ENCODE measurements at places on chromosomes 13 and 19.

GRCh38 chr19:54279406-54279962 is 1.4 kb downstream of the LILRB2 start:
- DNase-seq: no peak

DNA sequence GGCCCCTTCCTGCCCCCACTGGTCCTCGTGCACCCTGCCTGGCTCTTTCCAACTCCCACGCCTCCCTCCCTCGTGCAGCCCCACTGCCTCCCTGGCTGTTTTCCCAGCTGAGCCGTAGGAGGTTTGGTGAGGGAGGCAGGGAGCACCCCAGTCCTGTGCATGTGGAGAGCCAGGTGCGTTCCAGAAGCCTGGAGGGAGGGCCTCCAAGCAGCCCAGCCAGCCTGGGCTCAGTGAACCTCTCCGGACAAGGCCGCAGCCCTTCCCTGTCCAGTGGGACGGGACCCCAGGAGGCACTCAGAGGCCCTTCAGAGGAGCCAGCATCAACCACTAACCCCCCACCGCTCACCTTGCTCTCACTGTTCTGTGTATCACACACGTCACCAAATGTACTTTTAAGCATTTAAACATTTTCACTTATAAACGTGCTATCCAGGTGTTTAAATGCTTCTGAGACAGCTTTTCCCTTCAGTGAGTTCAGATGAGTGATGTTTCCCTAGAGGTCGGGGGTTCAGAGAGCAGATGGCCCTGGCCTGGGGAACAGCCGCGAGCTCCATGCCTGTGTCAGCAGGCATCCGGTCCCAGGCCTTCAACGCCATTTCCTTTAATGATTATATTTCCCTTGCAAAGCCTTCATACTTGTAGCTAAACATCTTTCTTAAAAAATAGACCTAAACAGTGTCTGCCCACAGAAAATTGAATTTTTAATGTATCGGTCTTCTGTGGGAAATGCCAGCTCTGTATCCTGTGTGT is 122.6 kb downstream of the ATP11A start:
- DNase-seq: no peak

GRCh38 chr19:38252941-38253691 is 3.1 kb downstream of the PPP1R14A start:
- no peak for DNase-seq

DNA sequence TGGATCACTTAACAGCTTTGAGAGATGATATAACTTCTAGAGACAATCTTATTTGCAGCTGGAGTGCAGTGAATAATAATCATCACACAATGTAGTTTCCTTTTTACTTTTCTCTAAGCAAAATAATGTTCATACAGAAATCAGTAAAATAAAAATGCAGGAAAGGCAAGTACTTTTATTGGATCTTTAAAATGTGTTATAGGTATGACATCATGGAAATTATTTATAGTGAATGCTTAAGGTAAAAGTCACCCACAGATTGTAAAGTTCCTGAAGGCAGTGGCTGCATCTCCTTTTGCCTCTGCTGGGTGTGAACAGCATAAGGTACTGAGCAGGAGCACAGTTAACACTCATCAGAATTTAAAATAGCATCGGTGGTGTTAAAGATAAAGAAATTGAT is 17.3 kb upstream of the IL17D start:
- DNase-seq: no peak

DNA sequence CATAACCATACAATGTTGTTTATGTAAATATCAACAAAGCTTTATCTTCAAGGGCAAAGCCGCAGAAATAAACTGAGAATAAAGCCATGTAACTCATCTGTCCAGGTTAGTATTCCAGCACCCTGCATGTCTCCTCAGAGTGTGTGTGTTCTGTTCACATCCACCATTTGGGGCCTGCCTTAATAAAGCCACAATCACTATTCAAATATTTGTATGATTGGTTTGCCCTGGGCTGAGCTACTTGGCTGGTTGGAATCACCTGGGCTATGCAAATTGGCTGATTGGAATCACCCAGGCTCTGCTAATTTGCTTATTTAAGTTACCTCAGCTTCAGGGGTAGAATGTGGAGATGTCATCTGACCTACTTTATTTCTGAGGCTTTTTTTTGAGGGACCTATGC is 42.4 kb upstream of the ZNF737 start:
- no peak for DNase-seq

- no peak for DNase-seq
These were observed 133.5 kb downstream of the DNAJC15 start for GRCh38 chr13:43156916-43157315.

- DNase-seq: no peak
These were observed 22.3 kb downstream of the TEX29 start for GRCh38 chr13:111342721-111343120.

GRCh38 chr19:11191273-11191755 is 6.0 kb downstream of the KANK2 start:
- DNase-seq: no peak

DNA sequence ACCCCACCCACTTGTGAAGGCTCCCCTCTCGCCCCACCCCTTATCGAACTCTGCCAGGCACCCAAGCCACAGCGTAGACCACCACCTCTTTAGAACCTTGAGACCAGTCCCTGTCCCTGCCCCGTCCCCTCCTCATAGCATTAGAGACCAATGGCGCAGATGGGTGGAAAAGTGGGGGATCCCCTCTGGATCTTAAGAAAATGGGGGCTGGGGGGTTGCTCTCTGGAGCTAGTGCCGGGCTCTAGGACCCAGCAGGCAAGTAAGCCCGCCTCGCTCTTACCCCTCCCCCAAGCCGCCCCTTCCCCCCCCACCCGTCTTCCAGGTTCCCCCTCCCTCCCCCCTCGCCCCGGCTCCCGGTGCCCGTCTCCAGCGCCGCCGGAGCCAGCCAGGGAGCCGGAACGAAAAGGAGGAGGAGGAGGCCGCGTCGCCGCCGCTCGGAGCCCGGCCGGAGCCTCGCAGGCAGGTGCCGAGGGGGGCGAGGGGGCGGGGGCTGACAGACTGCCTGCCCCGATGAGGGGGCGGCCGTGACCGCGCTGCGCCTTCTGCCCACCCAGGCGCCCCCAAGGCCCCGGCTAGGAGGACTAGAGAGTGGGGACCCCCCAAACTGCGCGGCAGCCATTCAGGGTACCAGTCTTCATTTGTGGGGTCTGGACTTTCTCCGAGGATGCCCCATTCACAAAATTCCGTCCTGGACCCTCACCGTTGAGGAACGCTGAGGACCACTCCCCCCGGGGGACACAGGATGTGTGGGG is at the start of gene SPRED3:
Gene SPRED3 (plus strand): TSS at position 349 of the 752 bp plus-strand sequence. CDS start 1,606 bp downstream, outside the sequence.
- DNase-seq: no peak

DNA sequence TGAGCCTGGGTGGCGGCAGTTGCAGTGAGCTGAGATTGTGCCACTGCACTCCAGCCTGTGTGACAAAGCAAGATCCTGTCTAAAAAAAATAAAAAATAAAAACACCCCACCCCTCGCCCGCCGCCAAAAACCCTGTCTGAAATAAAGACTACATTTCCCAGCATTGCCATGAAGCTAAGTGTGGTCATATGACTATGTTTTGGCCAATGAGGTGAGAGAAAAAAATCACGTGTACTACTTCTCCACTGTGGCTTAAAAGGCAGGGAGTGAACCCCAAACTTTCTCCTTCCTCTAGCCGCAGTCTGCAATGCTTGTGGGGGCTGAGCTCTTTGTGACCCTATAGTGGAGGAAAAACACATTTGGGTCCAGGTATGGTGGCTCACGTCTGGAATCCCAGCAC is 54.9 kb downstream of the COLGALT1 start:
- DNase-seq: no peak

DNA sequence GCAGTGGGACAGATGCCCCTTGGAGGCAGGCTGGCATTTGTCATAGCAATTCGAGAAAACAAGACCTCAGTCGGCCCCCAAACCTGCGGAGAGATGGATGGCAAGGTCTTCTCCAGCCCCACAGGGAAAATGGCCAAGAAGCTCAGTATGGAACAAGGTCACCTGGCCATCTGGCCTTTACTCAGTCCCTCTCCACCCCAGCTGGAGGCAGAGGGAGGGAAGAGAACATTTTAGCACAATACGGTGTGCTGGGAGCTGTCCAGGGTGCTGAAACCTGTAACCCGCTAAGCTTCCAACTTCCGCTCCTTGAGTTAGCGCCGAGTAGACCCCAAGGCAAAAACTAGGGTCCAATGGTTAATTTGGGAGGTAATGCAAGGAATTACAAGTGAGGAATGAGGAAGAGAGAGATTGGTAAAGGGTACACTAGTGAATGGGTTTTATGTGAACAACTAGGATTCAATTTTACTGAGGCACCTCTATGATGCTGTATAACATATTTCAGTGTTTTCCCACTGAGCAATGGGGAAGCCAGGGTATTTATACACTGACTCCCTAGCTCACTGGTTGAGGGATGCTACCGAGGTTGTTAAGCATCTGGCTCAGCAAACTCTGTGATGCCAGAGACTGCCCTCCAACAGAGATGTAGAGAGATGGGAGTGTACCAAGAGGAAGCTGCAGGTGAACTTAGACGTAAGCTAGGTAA is 64.3 kb downstream of the CACNA1A start:
- DNase-seq: no peak

GRCh38 chr19:55546822-55547614 is 1.7 kb upstream of the SBK3 start:
- no peak for DNase-seq

- no peak for DNase-seq
These were observed 102.1 kb upstream of the C1QTNF9B start for GRCh38 chr13:23999424-23999823.

DNA sequence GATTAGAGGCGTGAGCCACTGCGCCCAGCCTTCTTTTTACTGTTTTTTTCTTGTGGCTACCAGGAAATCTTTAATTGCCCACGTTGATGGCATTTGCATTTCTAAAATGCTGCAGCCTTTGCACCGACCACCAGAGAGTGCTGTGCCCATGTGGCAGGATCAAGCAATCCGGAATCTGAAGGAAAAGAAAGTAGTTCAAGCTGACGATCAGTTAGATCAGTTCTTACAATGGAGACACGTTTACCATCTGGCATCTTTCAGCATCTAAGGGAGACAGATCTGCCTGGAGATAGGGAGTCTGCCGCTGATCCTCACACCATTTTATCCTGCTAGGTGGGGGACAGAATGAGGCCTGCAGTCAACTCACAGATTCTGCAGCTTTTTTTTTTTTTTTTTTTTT is 19.9 kb downstream of the TINCR start:
- DNase-seq: no peak

DNA sequence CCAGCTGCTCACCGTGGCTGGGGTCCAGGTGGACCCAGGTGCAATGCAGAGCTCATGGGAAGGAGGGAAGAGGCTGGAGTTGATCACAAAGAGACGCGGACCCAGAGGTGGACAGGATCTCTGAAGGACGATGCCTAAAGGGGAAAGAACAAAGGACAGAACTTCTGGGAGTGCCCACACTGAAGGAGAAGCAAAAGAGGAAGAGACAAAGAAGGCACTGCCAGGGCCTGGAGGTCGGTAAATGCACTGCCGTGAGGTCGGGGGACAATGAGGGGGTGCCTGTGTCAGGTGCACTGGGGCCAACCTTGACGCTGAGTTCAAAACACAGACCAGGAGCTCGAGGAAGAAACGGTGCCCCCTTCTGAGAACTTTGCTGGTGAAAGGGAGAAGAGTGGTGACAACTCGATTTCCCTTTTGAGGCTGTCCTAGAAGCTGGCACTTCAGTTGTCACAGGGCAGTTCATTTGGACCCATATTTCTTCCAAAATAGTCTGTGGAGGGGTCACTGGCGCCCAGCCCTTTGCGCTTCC is 55.6 kb downstream of the GJA3 start:
- no peak for DNase-seq

GRCh38 chr13:78228940-78229339 is 310.3 kb upstream of the EDNRB start:
- DNase-seq: no peak

GRCh38 chr13:85312071-85312470 is 487.1 kb downstream of the SLITRK6 start:
- no peak for DNase-seq

GRCh38 chr19:10747271-10747670 is 29.4 kb downstream of the DNM2 start:
- no peak for DNase-seq

DNA sequence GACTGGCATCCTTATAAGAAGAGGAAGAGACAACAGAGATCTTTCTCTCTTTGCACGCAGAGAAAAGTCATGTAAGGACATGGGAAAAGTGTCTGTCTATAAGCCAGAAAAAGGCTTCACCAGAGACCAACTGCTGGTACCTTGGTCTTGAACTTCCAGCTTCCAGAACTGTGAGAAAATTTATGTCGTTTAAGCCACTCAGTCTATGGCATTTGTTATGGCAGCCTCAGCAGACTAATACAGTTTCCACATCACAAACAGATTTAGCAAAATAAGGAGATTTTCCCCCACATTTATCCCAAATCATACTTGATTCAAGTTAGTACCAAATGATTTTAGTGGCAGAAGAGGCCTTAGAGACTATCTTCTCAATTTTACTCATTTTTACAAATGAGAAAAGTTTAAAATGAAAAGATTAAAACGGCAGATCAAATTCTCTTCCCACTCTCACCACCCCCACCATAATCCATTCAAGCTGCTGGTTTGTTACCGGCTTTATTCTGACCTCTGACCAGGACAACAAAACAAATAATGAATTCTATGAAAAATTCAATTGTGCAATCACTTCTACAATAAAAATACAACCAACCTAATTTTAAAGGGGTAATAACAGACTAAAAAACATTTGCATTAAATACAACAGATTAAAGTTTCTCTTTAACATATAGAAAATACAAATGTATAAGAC is 316.3 kb downstream of the TBC1D4 start:
- no peak for DNase-seq

DNA sequence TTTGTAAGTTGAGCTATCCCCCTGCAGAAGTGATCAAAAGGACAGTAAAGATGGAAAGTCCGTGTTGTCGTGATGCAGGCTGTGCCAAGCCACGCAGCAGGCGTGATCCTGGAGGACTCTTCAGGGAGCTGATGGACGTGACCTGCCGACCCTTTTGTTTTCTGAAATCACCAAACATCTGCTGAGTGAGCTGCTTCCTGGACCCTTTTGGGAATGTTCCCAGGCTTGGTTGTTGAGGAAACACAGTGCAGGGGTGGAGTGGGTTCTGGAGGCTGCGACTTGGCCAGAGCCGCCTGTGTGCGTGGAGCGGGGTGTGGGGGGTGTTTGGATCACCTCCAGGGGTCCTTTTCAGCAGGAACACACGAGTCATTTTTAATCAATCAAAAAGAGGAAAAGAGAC is 15.4 kb upstream of the CPAMD8 start:
- DNase-seq: no peak

- no peak for DNase-seq
These were observed 30.2 kb downstream of the C2CD4C start for GRCh38 chr19:378706-379105.
